ENCODE measurements at places on chromosomes 1 and 21.

DNA sequence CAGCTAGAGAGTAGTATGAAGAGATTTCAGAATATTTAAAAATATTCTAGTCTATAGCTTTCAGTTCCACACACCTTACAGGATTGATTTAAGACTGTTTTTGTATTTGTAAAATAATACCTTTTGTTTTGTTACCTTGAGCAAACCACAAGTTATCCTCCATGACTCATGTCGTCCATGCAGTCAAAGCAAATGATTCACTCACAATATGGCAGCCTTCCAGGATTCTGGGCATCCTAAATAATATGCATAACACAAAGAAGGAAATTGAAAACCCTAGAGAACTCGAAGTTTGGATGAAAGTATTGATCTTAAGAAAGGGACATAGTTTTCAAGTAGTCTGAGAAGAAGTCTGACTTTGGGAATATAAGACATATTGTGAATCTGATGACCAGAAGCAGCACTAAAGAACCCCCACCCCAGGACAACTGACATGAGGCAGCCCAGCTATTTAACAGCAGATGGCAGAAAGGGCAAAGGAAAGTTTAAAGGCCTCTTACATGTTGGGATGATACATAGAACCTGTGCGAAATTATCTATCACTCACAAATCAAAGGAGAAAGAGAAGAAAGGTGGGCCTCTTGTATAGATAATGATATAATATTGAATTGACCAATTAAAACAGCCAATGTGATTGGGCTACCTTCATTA lies 857.9 kb downstream of the BRINP3 start:
- no peak for DNase-seq

- DNase-seq = no peak
Observed at GRCh38 chr1:1527092-1527816, 13.2 kb downstream of the TMEM240 start.

GRCh38 chr1:202586018-202586821 lies 124.0 kb downstream of the SYT2 start:
- DNase-seq = peak; percentile 64

- DNase-seq = no peak
Observed at GRCh38 chr1:93576746-93577145, 104.9 kb downstream of the BCAR3 start.

- no peak for DNase-seq
Observed at GRCh38 chr1:114219172-114219868, 65.7 kb upstream of the SYT6 start.

DNA sequence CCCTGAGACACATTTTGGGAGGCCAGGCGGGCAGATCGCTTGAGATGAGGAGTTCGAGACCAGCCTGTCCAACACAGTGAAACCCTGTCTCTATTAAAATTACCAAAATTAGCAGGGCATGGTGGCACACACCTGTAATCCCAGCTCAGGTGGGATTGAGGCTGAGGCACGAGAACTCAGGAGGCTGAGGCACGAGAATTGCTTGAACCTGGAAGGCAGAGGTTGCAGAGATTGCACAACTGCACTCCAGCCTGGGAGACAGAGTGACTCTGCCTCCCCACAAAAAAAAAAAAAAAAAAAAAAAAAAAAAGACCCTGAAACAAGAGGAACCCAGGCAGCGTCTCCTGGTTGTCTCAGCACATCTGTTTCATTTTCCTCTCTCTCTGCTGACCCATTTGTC lies 24.2 kb downstream of the PGM1 start:
- no peak for DNase-seq

DNA sequence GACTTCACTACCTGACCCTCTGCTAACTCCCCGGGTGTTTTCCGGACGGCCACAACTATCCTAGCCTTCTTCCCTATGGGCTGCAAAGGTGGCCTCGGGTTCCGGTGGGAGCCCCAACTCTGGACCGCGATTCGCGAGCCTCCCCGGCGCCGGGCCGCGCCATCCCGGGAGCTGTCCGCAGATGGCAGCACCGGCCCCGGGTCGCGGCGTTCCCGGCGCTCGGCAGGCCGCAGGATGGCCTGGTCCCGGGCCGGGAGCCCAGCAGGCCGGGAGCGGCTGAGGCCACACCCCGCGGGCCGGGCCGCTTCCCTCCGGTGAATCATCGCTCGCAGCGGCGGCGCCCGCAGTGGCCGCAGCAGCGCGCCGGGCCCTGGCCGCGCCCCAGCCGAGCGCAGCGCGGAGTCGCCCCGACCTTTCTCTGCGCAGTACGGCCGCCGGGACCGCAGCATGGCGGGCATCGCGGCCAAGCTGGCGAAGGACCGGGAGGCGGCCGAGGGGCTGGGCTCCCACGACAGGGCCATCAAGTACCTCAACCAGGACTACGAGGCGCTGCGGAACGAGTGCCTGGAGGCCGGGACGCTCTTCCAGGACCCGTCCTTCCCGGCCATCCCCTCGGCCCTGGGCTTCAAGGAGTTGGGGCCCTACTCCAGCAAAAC lies at the start of gene CAPN2:
TSS of gene CAPN2 (plus strand) at position 346 of the 656 bp plus-strand sequence. CDS start at position 448, 102 bp downstream.
- peak; percentile 87 for DNase-seq

GRCh38 chr1:187903223-187903622 lies 1074.5 kb downstream of the PLA2G4A start:
- no peak for DNase-seq

- DNase-seq = no peak
Observed at GRCh38 chr1:154686507-154686906, 78.5 kb upstream of the ADAR start.

DNA sequence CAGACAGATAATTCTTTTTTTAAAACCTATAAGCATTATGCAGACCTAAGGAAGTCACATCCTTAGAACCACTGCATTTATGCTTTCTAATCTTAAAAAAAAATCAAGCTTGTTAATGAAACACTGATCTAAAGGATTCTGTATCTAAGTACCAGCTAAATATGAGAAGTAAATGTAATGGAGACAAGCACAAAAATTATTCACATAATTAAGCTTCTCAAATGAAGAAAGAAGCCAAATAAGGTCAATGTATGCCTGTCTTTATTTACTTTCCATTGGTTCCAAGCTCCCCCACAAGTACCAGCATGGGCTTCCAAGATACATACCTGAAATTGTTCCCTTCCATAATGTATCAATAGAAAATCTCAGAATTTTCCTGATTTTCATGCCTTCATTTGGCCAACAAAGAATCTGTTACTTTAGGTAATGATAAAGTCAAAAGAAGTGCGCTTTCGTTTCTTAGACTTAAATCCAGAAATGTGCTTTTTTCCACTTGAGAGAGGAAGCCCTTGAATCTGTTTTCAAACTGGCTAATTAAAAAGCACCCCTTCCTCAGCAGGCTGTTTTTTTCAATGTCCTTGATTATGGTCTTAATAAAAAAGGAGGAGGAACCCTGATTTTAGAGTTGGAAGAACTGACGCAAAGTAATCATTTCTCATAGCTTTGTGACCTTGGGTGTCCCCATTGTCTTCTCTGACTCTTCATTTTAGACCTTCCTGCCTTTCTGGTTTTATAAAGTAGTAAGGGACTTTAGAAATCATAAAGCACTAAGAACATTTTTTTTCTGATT lies 3.8 kb downstream of the RGS2 start:
- no peak for DNase-seq

DNA sequence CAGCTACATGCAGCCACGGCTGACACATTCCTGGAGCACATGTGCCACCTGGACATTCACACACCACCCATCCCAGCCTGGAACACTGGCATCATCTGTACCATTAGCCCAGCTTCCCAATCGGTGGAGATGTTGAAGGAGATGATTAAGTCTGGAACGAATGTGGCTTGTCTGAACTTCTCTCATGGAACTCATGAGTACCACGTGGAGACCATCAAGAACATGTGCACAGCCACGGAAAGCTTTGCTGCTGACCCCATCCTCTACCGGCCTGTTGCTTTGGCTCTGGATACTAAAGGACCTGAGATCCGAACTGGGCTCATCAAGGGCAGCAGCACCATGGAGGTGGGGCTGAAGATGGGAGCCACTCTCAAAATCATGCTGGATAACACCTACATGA lies 25.0 kb upstream of the TRIM33 start:
- no peak for DNase-seq

GRCh38 chr1:241810769-241811405 lies 37.1 kb upstream of the EXO1 start:
- DNase-seq = no peak

GRCh38 chr1:194644528-194644927 lies 1458.1 kb upstream of the B3GALT2 start:
- DNase-seq = no peak

GRCh38 chr1:178725466-178726086 lies 532 bp downstream of the RALGPS2 start:
- peak; percentile 61 for DNase-seq

GRCh38 chr1:15226388-15227255 lies 20.4 kb upstream of the FHAD1 start:
- DNase-seq = no peak

GRCh38 chr1:58754683-58755467 lies 29.0 kb downstream of the JUN start:
- no peak for DNase-seq

DNA sequence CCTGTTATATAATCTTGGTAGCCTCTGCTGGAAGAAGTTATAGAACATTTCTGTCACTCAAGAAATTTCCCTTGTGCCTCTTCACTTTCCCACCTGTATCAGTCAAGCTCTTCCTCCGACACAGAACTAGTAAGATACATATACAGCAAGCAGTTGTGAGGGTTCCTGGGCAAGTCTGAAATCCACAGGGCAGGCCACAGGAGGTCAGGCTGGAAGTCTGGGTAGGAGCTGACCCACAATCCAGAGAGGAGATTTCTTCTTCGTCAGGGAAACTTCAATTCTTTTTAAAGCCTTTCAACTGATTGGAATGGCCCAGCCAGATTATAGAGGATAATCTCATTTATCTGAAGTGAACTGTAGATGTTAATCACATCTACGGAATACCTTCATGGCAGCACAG lies 96.4 kb upstream of the FMN2 start:
- no peak for DNase-seq

DNA sequence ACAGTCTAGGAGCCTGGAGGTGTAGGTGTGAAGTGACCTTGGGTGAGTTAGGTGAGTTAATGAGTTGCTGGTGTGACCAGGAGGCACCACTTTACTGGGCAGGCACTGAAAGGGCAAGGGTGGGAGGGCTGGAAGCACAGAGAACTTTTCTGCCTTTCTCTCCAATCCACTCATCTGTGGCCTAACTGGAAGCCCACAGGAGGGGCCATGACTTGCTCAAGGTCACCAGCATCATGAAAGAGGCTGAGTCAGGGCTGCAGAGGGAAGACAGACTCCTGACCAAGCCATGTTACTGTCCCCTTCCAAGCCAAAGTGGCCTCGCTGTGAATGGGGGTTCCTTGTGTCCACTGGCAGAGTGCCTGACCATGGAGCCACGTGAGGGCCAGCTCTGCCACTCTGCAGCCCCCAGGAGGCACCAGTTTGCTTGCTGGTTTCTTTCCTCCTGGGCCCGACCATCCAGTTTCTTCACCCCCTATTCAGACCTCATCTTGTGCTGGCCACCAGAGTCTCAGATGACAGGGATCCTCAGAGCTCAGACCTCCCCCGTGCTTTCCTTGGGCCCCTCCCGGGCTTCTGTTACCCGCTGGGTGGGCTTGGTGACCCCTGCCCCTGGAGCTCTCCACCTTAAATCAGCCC lies 4.3 kb upstream of the BSND start:
- no peak for DNase-seq

DNA sequence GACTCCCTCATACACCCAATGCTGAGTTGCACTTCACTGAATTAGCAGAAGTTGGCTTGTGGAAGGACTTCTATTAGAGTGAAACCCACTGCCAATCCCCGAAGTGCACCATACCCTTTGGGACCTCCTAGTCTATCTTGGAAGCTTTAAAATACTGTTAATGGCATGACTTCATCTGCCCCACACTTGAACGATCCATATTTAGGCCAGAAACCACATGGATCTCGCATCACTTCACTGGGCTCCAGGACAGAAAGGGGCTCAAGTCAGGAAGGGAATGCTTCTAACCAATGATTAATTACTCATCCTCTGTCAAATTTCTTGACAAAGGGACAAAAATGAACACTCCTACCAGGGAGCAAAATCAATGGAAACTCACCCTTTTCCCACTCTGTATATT lies 69.1 kb downstream of the BCAR3 start:
- no peak for DNase-seq

DNA sequence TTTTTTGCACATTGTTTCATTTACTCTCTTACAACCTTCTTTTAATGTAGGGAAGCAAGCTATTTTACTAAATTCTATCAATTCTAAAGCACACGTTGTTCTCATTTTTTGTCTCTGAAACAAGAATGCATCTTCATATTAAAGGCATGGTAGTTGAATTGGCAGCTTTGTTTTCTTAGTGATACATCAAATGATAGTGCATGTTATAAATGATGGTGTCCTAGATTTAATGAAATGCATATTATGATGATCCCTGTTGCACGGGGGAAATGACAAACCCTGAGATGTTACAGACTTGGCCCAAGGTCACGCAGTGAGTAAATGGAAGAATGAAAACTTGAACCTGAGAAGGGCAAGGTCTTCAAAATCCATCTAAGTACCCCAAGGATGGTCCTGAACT lies 213.1 kb downstream of the KAZN start:
- no peak for DNase-seq

- DNase-seq = no peak
Observed at GRCh38 chr1:220371324-220371723, 99.1 kb upstream of the RAB3GAP2 start.

DNA sequence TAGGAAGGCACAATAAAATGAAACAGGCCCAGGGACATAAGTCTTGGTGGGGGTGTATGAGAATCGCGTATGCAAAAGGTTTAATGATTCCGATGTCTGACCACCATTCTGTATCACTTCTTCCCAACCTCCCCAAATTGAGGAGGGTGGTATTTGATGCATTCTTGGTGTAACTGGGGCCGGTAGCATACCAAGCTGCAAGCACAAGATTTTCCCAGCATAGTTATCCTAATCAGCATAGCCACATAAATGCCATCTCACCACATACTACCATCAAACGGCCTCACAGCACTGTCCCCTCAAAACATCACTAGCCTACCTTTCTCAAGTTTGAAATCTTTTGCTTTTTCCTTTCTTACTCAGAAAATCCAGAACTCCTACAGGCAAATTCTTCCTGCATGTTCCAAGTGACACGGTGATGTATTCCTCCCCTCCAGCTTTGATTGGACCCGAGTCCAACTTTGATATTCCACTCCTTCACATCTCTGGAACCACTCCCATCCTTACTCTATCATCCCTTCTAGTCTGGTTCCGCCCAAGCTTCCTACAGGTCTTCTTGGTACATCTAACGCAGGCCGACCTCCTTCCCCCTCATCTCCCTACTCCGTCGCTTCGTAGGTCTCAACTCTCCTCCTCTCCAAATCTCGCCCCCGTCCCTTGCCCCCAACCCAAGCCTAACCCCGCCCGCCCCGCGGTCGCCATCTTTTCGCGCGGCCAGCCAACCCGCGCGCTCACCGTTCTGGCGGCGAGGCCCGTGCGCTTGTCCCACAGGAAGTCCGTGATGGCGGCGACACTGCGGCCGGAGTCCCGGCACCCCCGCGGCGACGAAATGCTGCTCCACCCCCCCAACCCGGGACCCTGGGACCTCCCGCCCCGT lies 600 bp downstream of the CLK2 start:
- no peak for DNase-seq

Data from femur (tissue), 1 donor.